ENCODE measurements at places on chromosomes 3 and 15.

DNA sequence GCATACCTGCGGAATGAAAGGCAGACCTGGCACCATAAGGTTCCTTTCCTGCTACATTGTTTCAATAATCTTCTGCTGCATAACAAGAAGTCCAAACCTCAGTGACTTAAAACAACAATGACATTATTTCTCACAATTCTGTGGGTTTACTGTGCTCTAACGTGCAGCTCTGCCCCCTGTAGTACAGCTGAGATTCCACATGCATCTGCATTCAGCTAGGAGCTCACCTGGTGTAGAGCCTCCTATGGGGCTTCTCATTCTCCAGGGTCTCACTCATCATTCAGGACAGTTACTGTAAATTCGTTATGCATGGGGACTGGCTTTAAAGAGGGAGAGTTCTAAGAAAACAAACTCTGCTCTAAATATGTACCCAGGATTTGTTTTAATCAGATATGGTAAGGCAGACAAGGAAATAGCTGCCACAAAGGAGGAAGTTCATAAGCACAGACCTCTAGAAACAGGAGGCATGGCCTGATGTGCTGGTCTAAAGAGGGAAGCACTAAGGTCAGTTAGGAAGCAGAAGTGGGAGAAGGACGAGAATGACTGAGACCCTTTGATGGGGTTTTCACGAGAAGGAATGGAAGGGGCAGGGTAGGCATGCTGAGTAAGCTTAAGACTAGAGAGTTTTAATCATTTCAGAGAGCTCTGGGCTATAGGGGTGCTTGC lies 347.0 kb downstream of the NEK10 start:
- DNase-seq: no peak

- DNase-seq: no peak
These were observed 138.2 kb downstream of the UBE2E2 start for GRCh38 chr3:23341147-23341838.

- DNase-seq: no peak
These were observed 200.0 kb upstream of the CBLB start for GRCh38 chr3:106068795-106069194.

GRCh38 chr15:100034191-100034590 lies 301.0 kb upstream of the LYSMD4 start:
- no peak for DNase-seq

- DNase-seq: peak; percentile 17
These were observed 36.0 kb upstream of the COLQ start for GRCh38 chr3:15557511-15557946.

- DNase-seq: no peak
These were observed 7.6 kb upstream of the ADPRH start for GRCh38 chr3:119571688-119572087.

DNA sequence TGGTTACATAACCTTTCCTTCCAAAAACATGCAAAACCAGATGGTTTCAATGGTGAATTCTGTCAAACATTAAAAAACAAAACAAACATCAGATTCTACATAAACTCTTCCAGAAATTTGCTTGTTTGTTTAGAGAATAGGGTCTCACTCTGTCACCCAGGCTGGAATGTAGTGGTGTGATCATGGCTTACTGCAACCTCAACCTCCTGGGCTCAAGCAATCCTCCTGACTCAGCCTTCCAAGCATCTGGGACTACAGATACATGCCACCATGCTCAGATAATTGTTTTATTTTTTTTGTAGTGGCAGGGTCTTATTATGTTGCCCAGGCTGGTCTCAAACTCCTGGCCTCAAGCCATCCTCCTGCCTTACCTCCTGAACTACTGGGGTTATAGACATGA lies 36.1 kb downstream of the FBXL2 start:
- DNase-seq: no peak

DNA sequence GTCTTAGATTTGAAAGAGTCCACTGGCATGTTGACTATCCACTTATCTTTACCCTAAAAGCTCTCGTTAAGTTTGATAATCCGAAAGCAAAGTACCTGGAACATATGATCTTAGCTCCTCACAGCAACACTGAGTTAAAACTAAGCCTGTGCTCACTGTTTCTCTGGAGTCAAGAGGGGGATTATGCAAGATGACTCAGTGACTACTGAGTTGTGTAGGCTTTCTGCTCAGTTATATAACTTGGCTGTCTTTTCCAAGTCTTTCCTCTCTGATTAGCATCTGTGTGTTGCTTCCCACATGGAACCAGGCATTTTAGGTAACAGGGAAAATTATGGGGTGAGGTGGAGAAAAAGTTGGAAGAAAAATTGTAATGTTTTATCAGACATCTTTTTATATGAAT lies 31.2 kb upstream of the MYO5C start:
- DNase-seq: no peak

GRCh38 chr3:189165092-189165612 lies 6.6 kb upstream of the TPRG1 start:
- DNase-seq: no peak

- no peak for DNase-seq
These were observed 14.1 kb downstream of the GPD1L start for GRCh38 chr3:32120471-32120870.

- no peak for DNase-seq
These were observed 82.5 kb downstream of the DCLK3 start for GRCh38 chr3:36681867-36682266.

GRCh38 chr3:182305881-182306665 lies 487.2 kb upstream of the ATP11B start:
- no peak for DNase-seq

- peak; percentile 35 for DNase-seq
These were observed 13.0 kb upstream of the CADPS start for GRCh38 chr3:62888180-62888579.

GRCh38 chr15:90592131-90592881 lies 62.6 kb downstream of the CRTC3 start:
- DNase-seq: no peak

DNA sequence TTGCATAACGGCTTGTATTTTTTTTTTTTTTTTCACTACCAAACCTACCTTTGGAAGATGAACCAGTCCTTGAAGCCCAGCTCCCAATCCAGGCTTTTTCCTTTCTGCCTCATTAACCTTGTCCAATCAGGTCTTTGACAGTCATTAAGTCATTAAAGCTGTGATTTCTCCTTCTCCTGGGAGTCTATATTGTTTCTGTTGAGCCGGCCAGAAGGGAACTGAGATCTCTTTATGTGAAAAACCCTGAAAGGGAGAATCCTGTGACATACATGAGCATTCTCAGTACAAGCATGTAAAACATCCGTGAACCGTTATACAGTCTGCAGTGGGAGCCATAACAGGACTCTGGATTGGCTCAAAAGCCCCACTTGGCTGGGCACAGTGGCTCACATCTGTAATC lies 40.0 kb downstream of the ZNF589 start:
- no peak for DNase-seq

GRCh38 chr15:81475471-81475870 lies 101.5 kb upstream of the TMC3 start:
- no peak for DNase-seq

DNA sequence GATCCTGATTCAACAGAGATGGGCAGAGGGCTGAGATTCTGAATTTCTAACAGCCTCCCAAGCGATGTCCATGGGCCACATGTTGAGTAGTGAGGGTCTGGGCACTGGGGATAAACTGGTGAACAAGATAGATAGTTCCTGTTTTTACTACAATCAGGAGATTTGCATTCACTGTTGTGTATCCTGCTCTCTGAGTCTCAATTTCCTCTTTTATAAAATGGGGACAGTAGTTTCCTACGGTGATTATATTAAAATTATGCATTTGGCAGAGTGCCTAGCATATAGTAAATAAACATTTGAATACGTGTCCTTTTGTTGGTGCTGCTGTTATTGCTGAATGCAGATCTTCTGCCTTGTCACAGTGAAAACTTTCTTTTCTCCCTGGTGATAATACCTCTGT lies 102.5 kb downstream of the MYH15 start:
- no peak for DNase-seq

GRCh38 chr3:119301662-119302061 lies 7.5 kb downstream of the ARHGAP31 start:
- no peak for DNase-seq

DNA sequence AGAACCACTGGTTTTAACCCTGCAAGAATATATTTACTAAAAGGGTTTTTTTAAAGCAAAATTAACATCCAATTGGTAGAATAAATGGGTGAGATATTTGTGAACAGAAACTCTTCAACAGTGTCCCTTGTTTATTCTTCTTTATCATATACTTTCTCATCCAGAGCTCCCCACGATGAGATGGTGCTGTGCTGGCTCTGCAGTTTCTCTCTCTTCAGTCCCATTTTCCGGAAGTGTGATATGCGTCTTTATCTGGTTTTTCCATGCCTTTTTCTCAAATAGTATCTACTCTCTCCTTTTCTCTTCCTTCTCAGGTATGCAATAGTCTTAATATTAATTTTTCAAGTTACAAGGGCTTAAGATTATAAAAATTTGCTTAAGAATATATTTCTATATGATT lies 1.5 kb downstream of the EAF2 start:
- DNase-seq: no peak

DNA sequence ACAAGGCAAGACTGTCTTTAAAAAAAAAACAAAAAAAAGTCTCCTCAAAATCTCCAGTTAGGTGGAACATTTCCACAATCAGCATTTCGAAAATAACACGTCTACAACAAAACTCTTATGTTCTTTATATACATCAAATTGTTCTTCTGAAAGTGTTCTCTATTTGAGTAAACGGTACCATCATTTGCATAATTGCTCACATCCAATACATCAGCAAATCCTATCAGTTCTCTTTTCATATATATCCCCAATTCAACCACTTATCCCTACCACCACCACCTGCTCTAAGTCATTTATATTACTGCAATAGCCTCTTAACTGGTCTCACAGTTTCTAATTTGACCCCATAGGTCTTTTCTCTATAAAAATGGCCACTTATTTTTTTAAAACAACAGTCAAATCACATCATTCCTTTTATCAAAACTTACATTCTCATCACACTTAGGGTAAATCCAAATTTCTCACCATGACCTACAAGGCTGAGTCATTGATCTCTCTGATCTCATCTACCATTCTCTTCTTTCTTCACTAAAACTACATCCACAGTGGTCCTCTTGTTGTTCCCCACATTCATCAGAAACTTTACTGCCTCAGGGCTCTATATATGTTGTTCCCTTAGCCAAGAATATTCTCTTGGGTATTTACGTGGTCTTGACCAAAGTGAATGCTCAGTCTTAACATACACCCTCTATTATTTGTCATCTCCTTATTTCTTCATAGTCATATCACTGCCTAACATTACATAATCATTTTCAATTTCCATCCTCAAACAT lies 237.0 kb downstream of the SCAPER start:
- DNase-seq: no peak

DNA sequence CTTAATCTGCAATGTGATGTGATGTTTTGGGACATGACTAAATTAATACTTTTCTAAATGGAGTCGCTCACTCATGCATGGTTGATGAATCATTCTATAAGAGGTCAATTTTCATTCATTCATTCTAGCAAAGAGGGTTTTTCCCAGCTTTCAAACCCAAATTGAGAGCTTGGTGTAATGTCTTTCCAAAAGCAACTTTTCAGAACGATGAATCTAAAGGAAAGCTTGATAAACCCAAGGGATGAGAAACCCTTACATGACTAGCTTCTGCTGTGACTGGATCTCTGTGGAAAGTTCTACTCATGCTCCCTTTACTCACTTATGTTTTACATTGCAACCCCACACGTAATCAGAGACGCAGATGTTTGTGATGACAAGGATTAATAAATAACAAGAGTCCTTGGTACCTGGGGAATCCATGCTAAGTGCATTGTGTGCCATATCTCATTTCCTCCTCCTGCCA lies 47.7 kb downstream of the PDZRN3 start:
- no peak for DNase-seq

GRCh38 chr3:125161607-125162219 lies 50.8 kb downstream of the SLC12A8 start:
- DNase-seq: no peak

DNA sequence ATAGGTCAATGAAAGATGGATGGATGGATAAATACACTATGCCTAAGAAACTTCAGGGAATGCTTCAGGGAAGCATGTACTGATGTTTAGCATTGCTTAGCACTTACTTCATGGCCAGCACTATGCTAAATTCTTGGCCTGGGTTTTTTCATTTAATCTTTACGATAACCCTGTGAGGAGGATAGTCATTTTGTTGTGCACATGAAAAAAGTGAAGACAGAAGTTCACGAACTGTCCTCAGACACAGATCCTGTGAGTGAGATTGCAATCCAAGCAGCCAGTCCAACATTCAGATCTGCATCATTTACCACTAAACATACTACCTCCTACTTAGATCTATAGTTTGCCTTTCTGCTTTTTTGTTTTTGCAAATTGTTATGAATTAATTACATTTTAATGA lies 510.8 kb upstream of the AGTR1 start:
- DNase-seq: no peak

- DNase-seq: no peak
These were observed 41.5 kb downstream of the KLHL25 start for GRCh38 chr15:85753261-85753660.

GRCh38 chr3:121956363-121956762 lies 62.2 kb downstream of the SLC15A2 start:
- no peak for DNase-seq

- DNase-seq: no peak
These were observed 266.8 kb upstream of the CRBN start for GRCh38 chr3:3446251-3446650.

- no peak for DNase-seq
These were observed 33.3 kb downstream of the TRPM7 start for GRCh38 chr15:50653156-50653743.

GRCh38 chr3:12752809-12753208 lies 6.2 kb downstream of the TMEM40 start:
- no peak for DNase-seq

- no peak for DNase-seq
These were observed 247.7 kb downstream of the UBE2E2 start for GRCh38 chr3:23450806-23451205.

- no peak for DNase-seq
These were observed 374.3 kb downstream of the TIGIT start for GRCh38 chr3:114668099-114668498.

DNA sequence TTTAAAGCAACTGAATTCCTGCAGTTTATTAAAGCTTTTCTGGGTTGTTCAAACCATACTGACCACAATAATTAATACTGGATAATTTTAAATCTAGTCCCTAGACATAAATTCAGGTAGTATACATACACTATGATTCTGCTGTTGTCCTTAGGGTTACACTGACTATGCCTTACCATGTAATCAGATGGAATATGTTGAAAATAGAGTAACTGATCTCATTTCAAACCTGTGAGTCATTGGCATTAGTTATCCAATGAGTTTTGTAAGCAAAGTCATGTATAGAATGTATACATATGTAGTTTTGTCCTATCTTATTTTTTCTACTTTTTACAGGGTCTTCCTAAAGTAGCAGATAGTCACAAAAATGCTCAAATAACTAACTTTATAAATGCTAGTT lies 517.1 kb upstream of the CCDC54 start:
- DNase-seq: no peak

- DNase-seq: no peak
These were observed 47.7 kb downstream of the CYP11A1 start for GRCh38 chr15:74319596-74320351.

- no peak for DNase-seq
These were observed 392.8 kb downstream of the OCA2 start for GRCh38 chr15:27706300-27706699.

GRCh38 chr3:23865595-23866396 lies 51.0 kb downstream of the NKIRAS1 start:
- DNase-seq: peak; percentile 50

- no peak for DNase-seq
These were observed 198.5 kb upstream of the MRPL3 start for GRCh38 chr3:131701153-131701770.
